ENCODE measurements at places on chromosomes 4 and X.

DNA sequence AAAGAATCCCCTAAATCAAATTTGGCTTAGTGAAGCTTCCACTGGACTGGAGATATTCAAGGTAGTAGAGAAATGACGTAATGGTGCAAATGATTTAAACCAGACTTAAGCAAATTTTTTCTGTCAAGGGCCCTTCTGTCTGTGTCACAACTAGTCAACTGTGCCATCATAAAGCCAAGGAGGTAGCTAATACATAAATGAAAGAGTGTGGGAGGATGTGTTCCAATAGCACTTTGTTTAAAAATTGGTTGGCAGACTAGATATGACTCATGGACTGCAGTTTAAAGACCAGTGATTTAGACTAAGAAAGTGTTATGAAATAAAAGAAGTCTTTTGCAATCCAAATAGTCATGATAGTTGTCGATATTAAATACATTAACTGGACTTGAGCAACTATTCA lies 24.3 kb upstream of the TEX13C start:
- DNase-seq, result peak; percentile 31

GRCh38 chr4:78481180-78481579 lies 70.4 kb upstream of the ANXA3 start:
- peak; percentile 96 for DNase-seq

DNA sequence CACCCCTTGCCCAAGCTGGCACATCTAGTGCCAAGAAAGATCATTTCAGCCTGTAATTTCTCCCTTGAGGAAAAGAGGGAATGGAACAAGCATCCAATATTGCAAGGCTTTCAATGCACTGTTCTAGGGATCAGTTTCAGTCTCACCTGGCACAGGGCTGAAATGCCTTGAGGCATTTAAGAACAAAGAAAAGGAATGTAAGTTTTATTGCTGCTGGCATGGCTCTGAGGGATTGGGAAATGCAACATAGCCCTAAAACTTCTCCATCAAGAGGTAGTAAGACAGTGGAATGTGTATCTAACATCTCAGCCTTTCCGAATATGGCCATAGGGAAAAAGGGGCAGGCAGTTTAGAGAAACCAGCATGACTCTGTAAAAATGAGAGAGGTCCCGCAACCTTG lies 732.6 kb upstream of the LCORL start:
- DNase-seq, result no peak

- no peak for DNase-seq
Measured at GRCh38 chr4:52358366-52358765, 300.7 kb downstream of the USP46 start.

GRCh38 chr4:70277121-70277520 lies 34.7 kb downstream of the CSN3 start:
- DNase-seq, result no peak

DNA sequence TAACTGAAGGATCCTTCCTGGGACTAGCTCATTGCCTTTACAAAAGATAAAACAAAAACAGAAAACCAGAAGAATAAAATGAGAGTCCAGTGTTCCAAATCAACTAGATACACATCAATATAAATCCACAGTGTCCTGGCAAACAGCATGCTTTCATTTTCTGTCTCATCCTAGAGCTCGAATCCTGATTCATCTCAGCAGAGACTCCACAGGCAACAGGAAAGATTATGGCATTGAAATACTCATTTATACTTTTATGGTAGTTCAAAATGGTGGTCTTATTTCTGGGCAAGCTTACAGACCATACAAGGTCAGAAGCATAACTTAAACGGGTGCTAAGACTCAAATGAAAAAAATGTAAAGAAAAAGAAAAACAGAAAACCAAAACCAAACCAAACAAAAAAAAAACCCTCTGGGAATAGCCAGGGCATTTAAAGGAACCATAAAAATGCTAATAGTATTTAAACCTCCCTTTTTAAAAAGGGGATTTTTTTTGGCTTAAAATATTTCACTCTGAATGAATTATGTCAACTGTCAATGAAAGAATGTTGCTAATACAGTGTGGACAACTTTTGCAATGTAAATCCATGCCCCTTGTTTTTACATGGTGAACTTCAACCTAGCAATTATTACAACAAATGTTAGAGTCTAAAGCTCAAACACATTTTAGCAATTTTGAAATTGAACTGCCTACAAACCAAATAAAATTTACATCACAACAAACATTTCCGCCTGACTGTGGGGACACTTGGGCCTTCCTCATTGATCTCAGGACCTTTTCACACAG lies 57.9 kb downstream of the GPR101 start:
- DNase-seq, result peak; percentile 18

- DNase-seq, result peak; percentile 99
Measured at GRCh38 chr4:7828011-7828720, 111.5 kb downstream of the AFAP1 start.

DNA sequence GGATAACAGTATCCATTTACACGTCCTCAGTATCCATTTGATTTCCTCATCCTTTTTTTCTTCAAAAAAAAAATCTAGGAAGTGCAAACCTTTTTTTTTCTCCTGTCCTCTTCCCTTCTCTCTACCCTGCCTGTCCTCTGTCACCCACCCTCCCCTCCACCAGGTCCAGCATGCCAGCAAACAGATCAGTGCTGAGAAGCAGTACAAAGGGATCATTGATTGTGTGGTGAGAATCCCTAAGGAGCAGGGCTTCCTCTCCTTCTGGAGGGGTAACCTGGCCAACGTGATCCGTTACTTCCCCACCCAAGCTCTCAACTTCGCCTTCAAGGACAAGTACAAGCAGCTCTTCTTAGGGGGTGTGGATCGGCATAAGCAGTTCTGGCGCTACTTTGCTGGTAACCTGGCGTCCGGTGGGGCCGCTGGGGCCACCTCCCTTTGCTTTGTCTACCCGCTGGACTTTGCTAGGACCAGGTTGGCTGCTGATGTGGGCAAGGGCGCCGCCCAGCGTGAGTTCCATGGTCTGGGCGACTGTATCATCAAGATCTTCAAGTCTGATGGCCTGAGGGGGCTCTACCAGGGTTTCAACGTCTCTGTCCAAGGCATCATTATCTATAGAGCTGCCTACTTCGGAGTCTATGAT lies 1.7 kb downstream of the SLC25A4 start:
- no peak for DNase-seq

- peak; percentile 59 for DNase-seq
Measured at GRCh38 chr4:138062929-138063328, 179.2 kb downstream of the SLC7A11 start.

GRCh38 chr4:158274636-158275035 lies 64.3 kb downstream of the TMEM144 start:
- no peak for DNase-seq

- DNase-seq, result no peak
Measured at GRCh38 chr4:35541146-35541887, 703.0 kb downstream of the ARAP2 start.

GRCh38 chr4:159292137-159292896 lies 189.4 kb downstream of the RAPGEF2 start:
- DNase-seq, result no peak

GRCh38 chr4:2968381-2968780 lies 5.0 kb downstream of the GRK4 start:
- DNase-seq, result no peak

DNA sequence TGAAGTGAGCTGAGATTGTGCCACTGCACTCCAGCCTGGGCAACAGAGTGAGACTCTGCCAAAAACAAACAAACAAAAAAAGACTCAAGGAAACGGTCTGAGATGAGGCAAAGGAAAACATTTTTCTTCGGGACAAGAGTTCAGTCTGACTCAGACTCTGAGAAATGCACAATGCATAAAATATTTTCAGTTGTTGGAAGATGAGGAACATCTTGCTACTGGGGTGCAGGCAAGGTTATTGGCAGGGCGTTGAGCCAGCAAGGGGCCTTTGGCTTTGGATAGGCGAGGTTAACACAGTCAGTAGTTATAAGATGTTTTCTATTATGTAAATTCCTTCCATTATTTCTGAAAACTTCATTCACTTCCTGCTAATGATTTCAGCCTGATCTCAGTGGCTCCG lies 96.1 kb upstream of the VCX start:
- no peak for DNase-seq

GRCh38 chr4:108247387-108248049 lies 78.8 kb upstream of the LEF1 start:
- DNase-seq, result no peak

GRCh38 chr4:108377021-108377420 lies 208.3 kb upstream of the LEF1 start:
- no peak for DNase-seq

DNA sequence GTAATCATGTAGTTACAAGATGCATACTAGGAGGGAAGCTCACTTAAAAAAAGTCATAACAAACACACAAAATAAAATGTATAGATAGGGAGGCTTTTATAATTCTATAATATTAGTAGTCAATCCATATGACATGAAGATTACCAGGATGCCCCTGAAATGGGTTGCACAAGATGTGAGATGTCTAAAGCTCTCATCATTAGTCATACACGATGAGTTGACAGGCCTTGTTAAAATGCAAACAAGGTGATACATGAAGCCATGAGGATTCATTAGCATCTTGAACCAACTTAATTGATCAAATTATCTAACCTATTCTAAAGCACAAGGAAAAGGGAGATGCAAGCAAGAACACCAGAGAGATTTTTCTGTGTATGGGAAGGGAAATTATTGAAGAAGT lies 470.2 kb downstream of the IQCM start:
- no peak for DNase-seq

- DNase-seq, result peak; percentile 42
Measured at GRCh38 chrX:12814420-12814819, 23.2 kb downstream of the PRPS2 start.

GRCh38 chr4:52957220-52957686 lies 95.1 kb downstream of the RASL11B start:
- DNase-seq, result peak; percentile 38

GRCh38 chr4:164215113-164215741 lies 538.7 kb upstream of the SMIM31 start:
- no peak for DNase-seq

DNA sequence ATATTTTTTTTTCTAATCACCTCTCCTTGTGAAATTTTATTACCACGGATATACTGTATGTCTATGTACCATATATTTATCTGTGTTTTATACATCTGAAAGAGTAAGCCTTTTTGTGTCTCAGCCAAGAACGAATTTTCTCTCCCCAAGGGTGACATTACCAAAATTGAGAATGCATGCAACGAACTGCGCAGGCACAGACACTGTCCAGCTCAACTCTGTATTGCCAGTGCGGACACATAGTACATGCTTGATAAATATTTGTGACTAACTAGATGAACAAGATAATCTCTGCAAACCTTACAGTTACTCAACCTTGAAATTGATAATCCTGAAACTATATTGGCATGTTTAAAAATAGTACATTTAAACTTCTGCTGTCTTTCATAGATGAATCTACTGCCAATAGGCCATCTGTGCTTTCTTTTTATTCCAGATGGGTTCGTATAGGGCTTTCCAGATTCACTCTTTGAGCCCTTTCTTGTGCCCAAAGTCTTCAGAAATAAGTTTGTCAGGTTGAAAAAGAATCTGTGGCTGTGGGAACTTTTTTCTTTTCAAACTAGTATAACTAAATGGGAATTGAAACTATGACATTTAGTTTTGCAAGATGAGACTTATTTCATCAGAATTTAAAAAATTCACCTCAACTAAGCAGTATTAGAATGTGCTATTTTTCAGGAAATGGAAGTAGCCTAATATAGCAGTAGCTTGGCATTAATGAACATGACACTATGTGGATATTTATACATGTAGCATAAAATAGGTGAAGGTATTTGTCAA lies 38.9 kb downstream of the DTHD1 start:
- DNase-seq, result no peak

DNA sequence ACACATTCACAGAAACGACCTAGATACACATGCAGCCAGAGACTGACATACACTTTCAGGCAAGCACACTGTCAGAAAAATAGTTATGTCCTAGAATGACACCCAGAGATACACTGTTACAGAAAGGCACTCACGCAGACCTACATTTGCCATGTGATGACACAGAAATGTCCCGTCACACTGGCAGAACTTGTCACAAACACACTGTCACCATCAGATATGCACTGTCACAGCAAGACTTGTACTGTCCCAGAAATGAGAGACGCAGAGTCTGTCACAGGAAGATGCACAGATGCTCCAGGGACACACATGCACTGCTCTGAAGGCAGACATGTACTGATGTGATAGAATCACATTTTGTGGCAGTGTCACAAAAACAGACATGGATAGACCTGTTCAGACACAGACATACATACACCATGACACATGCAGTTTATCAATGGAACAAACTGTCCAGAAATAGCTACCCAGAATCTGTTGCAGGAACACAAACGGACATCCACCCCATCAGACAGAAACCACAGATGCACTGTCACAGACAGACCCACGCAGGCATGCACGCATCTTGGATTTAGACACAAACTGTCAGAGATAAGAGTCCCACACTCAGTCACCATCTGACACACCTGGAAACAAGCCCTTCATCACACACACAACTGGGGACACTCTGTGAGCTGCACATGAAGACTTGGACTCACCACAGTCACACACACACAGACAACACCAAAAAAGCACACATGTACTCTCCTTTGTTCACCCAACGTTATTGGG lies 1.3 kb upstream of the PIM2 start:
- DNase-seq, result no peak

DNA sequence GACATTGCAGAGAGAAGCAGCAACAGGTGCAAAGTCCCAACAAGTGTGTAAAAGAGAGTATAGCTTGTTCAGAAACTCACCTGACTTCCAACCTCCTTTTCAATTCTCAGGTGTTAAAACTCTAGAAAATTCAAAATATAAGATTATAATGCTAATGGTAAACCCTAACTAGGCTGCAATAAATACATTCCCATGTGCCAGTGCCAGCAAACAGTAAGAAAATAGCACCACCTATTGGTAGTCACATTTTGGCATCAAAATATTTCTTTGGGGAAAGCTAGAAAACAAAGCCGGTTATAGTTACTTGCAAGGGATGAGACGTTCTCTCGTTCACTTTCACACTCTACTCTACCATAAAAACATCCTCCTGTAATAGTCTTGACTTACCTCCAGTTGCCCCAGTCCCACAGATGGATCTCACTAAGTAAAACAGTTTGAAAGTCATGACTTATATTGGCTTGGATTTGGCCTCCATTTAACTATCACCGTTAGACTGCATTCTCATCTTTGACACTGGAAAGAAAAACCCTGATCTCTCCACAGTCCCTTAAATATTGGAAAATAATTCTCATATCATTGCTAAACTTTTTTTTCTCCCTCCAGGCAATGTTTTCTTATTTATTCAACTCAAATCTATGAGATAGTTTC lies 9.6 kb downstream of the BMP3 start:
- DNase-seq, result peak; percentile 32

DNA sequence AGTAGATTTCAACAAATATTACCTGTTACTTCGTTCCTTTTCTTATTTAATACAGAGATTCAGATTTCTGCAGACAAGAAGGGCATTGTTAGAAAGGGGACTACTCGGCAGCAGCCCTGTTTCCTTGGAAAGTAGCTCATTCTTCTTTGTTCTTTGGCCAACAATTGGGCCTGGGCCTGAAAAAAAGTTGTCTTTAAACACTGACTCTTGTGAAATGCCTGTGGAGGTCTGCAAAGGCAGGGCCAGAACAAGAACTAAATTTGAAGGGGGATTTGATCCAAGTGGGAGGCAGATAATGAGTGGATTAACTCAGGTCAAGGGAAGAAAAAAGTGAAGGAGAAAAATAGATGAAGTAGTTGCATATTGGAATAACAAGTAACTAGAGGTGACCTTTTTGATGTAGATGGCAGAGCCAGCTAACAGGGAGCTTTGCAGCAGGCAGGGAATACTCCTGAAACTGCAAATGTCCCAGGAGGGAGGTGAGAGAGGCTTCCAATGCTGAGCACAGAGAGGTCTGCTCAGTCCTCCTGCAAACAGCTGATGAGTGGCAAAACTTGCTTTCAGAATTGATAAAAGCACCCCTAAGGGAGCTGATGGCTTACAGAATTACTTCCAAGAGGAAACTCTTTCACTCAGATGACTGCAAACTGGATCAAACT lies 393.2 kb upstream of the HS3ST1 start:
- no peak for DNase-seq

All from fibroblast of skin of abdomen (primary cell).